Stimulated activated CD8-positive, alpha-beta memory T cell treated with anti-CD3 and anti-CD28 coated beads, Interleukin-12 subunit alpha, Interleukin-12 subunit beta, amount 100 ng/mL, for 1 hour (primary cell): ENCODE measurements at places on chromosomes 5 and 9.
A peak's percentile ranks its signal among the peaks of the same experiment; 100 is the strongest.

GRCh38 chr5:79396265-79396664 lies 117.7 kb downstream of the HOMER1 start:
- DNase-seq: no peak

GRCh38 chr5:121979691-121980090 lies 17.9 kb downstream of the SRFBP1 start:
- no peak for DNase-seq

GRCh38 chr5:148542812-148543211 lies 111.5 kb downstream of the HTR4 start:
- DNase-seq: no peak

GRCh38 chr5:133304707-133305216 lies 252.9 kb downstream of the HSPA4 start:
- DNase-seq: no peak

- no peak for DNase-seq
These were observed 54.4 kb downstream of the ZNF474 start for GRCh38 chr5:122183788-122184170.

DNA sequence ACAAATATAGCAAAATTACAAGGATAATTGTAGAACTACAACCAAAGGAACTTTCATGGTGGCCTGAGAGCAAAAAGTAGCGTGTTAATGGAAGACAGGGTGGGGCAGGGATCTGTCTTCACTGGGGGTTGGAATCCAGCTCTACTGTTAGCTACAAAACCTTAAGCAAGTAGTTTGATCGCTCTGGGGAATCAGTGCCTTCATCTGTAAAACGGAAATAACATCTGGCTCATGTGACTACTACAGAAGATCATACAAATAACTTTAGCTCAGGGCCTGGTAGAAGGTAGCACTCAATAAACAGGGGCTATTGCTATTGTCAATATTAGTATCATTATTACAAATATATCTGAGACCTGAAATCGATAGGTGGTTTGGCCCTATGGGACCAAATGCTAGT lies 40.4 kb downstream of the ZNF608 start:
- DNase-seq: no peak

GRCh38 chr9:73615557-73615956 lies 463.9 kb downstream of the ANXA1 start:
- no peak for DNase-seq

DNA sequence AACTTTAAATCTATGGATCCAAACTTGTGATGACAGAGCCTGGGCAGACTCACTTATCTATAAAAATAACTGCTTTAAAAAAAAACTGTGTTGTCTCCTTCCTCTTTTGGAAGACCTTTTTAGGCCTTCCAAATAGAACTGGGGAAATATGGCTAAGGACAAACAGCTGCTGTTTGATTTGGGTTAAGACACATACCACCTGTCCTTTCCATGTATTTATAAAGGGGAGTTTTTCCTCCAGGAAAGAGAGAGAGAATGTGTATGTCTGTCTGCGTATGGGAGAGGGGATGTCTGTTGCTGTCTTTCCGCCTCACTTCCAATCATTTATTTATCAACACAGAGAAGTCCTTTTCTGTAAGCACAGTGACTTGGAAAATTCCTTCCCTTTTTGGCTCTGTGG lies 2.8 kb downstream of the ARHGEF37 start:
- DNase-seq: no peak

- DNase-seq: no peak
These were observed 824 bp downstream of the TMEM245 start for GRCh38 chr9:109118808-109119438.

- no peak for DNase-seq
These were observed 237.1 kb downstream of the DMRTA1 start for GRCh38 chr9:22683700-22684075.

- DNase-seq: no peak
These were observed 589.4 kb upstream of the WWC1 start for GRCh38 chr5:167702014-167702413.

DNA sequence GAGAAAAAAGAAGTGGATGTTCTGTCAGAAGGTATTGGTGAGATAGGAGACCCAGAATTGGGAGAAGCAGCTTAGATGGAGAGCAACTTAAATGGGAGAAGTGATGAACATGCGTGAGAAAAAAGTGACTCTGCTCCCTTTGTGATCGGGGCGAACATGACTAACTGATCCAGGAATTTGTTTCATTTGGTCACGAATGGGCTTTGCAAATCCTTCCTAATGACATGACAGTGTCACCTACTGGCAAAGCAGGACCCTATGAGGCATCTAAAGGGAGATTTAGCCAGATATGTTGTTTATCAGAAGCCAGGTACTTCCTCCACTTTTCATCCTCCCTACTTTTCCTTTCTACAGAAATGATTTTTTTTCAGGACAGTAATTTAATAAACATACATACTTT lies 787.4 kb upstream of the RGMB start:
- no peak for DNase-seq

GRCh38 chr5:123671042-123671441 lies 159.1 kb downstream of the CSNK1G3 start:
- DNase-seq: peak; percentile 4

DNA sequence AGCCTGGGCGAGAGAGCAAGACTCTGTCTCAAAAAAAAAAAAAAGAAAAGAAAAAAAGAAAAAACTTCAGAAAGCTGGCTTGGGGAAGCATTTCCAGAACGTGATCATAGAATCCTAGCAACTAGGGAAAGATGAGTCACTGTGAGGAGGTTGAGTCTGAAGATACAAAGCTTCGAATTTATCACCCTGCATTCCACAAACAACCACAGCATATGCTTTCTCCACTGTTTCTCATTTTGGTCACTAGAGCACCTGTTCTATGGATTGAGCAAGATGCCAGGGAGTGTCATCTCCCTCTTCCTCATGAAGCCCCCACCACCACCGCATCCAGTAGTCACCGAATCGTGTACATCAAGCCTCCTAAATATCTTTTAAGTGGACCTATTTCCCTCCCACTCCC lies 37.9 kb downstream of the SEMA5A start:
- DNase-seq: no peak

DNA sequence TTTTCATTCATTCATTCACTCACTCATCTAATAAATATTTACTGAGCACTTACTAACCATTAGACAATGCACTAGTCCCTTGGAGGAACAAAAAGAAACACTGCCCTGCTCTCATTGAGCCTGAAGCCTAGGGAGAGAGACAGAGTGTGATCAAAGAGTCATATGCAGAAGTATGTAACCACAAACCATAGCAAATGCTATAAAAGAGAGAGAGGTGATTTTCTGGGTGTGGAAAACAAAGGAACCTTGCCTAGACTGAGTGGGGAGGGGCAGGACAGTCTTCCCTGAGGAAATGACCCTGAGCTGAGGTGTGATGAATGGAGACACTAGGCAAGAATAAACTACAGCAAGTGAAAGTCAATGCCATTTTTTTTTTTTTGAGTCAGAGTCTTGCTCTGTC lies 10.8 kb upstream of the ADRA1B start:
- no peak for DNase-seq

- DNase-seq: no peak
These were observed 348.4 kb downstream of the BRINP1 start for GRCh38 chr9:119020730-119021333.

DNA sequence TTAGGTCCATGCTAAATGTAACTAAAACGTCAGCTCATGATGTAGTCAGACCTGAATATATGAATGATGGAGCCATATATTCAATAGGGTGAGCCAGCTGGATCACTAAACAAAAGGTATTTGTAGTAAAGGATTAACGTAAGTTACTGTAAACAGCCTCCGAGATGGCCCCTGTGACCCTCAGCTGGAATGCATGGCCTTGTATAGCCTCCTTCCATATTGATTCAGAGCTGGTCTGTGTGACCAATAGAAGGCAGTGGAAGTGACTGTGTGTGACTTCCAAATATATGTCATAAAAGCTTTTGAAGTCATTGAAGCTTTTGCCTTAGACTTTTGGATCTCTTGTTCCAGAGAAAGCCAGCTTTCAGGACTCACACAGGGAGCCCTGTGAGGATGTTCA lies 154.4 kb upstream of the CHD1 start:
- DNase-seq: no peak

DNA sequence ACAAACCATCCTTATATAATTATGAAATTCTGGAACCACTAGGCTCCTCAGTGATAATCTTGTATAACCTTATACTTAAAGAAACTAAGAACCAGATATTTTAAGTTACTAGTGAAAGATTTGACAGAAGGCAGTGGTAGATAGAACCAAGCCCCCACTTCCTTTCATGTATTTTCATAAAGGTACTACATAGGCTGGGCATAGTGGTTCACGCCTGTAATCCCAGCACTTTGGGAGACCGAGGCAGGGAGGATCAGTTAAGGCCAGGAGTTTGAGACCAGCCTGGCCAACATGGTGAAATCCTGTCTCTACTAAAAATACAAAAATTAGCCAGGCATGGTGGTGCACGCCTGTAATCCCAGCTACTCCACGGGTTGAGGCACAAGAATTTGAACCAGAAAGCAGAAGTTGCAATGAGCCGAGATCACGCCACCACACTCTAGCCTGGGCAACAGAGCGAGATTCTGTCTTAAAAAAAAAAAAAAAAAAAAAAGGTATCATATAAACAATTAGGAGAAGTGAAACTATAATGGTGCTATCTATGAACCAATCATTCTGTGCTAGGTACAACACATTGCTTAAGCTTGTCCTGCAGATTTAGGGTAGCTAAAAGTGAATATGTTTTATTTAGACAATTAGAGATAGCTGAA lies 27.9 kb upstream of the DTWD2 start:
- DNase-seq: no peak

- no peak for DNase-seq
These were observed 43.2 kb downstream of the UBE2QL1 start for GRCh38 chr5:6491919-6492290.

DNA sequence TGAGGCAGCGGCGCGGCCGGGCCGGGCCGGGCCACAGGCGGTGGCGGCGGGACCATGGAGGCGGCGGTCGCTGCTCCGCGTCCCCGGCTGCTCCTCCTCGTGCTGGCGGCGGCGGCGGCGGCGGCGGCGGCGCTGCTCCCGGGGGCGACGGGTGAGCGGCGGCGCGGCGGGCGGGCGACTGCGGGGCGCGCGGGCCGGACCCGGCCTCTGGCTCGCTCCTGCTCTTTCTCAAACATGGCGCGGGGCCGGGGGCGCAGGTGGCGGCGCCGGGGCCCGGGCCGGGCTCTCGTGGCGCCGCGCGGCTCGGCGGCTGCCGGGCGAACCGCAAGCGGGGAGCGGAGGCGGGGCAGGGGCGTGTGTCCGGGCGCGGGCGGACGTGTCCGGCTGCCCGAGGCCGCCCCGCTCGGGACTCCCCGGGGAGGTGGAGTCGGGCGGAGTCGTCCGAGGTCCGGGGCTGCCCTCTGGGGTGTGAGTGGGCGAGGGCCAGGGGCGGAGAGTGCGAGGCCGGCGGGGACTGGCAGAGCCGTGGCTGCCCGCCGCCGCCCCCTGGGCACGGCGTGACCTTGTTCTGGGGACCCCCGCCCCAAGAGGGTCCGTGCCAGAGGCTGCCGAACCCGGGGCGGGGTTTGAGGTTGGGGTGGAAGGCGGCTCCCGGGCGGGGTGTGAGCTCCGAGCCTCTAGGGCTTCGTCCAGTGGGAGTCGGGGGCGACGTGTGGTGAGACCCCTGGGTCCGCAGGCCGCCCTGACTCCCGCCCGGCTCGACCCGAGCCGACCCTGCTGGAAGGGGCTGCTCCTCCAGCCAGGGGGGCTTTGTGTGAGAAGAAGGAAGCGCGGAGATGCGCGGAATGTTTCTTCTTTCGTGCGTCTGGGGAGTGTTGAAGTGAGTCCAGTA lies 485 bp downstream of the TGFBR1 start:
- DNase-seq: no peak

GRCh38 chr9:93167185-93167584 lies 16.8 kb upstream of the WNK2 start:
- no peak for DNase-seq

DNA sequence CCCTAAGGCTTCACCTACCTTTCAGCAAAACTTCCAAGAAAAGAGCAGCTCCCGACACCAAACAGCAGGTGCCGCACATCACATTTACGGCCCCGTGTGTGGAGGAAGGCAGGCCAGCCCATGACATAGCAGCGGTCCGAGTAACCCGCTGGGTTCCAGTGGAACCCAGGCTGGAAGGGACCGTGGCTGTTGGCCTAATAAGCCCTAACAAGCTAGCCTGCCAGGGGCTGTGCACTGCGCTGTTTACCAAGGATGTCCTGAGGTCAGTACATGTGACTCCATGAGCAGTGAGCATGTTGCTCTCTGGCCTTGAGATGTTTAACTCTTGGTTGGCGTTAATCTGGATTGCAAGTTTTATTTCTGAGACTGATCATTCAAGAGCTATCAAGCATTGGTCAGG lies 131.5 kb downstream of the FSTL4 start:
- no peak for DNase-seq

DNA sequence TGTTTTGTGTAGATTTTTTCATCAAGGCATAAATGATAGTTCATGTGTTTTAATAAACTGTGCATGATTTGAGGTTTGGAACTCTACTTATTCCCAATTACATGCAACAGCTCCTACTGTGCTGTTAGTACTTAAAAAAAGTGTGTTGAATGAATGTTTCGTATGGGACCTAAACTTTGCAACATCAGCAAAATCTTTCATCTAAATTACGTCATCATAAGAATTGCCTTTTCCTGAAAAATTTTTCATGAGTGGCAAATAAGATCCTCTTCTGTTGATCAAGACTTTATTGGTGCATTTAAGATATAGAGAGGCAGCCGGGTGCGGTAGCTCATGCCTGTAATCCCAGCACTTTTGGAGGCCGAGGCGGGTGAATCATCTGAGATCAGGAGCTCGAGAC lies 826.1 kb downstream of the SEMA5A start:
- no peak for DNase-seq

GRCh38 chr5:88925692-88926490 lies 42.9 kb upstream of the MEF2C start:
- DNase-seq: no peak

DNA sequence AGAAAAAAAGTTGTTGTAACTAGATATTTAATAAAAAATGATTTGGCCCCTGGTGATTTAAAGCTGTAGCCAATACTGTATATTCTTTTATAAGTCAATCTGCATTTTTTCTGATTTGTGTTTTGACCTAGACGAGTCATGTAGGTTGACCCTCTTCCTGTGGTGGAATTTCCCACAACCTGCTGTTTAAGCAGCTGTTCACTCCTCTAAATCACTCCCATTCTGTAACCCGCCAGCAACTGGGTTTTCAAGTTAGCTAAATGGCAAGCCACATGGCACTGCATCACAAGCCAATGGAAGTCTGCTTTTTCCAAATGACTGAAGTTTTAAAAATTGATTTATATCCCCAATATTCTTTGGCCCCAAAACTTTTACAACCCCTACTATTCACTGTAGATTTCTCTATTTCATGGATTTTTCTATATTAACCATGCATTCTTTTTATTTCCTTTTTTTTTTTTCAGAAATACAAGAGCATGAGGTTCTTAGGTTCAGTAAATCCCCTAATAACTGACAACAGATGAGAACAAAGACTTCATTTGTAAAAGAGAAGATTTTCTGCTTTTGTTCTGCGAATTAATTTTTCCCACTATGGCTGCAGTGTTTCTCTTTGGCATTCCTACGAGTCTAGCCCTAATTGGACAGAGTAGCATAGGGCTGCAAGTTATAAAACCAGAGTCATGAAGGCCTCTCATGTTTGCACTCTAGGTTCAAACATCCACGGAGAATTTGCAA lies 184.5 kb upstream of the TLE4 start:
- no peak for DNase-seq

- DNase-seq: no peak
These were observed 564.6 kb upstream of the KLF4 start for GRCh38 chr9:108054131-108054630.

GRCh38 chr5:60458666-60459065 lies 241.3 kb downstream of the DEPDC1B start:
- DNase-seq: no peak
